ENCODE measurements at places on chromosomes 3 and 15.
A peak's percentile ranks its signal among the peaks of the same experiment; 100 is the strongest.

DNA sequence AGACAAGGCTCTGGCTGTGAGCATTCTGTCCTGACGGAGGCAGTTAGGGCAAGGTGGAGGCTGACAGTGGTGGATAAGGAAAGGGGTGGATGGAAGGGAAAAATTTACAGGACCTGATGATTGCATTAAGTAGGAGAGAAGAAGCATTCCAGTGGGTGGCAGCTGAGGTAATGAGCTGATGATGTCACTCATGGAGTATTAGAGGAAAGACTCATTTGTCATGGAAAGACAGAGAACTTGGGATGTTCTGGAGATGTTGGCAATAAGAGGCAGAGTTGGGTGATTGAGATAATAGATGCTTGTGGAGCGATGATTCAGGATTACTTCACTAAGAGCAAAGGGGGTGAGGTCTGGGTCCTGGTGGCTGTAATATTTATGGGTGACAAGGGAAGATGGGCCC is 63.6 kb upstream of the SCN5A start:
- peak; percentile 12 for DNase-seq

DNA sequence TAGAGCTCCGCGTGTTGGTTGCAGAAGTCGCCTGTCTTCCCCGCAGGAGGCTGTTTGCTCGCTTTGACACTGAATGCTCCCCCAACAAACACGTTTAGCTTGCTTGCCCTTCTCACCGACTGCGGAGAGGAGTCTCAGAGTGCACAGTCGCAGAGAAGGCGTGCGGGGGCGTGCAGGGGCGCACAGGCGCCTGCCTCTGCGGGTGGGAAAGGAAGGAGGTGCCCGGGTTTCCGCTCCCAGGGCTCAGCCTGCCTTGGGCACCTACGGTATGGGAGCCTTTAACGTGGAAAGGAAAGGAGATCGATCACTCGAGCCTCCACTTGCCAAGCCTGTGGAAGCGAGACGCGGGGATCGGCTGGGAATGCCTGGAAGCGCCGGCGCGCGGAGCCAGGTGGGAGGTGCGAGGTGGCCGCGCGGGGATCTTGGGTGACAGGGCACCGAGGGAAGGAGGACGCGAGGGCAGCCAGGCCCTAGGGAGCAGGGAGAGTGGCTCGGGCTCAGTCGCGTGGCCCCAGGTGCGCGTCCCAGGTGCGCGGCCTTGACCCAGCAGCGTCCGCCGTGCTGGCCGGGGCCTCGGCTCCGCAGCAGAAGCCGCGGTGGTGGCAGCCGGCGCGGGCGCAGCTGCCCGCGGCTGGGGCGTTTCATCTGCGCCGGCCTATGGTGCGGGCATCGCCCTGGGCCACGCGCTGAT is at the start of gene FAN1:
FAN1 (plus strand) TSS at position 419 of the 691 bp plus-strand sequence. CDS start 749 bp downstream, outside the sequence.
- peak; percentile 86 for DNase-seq

DNA sequence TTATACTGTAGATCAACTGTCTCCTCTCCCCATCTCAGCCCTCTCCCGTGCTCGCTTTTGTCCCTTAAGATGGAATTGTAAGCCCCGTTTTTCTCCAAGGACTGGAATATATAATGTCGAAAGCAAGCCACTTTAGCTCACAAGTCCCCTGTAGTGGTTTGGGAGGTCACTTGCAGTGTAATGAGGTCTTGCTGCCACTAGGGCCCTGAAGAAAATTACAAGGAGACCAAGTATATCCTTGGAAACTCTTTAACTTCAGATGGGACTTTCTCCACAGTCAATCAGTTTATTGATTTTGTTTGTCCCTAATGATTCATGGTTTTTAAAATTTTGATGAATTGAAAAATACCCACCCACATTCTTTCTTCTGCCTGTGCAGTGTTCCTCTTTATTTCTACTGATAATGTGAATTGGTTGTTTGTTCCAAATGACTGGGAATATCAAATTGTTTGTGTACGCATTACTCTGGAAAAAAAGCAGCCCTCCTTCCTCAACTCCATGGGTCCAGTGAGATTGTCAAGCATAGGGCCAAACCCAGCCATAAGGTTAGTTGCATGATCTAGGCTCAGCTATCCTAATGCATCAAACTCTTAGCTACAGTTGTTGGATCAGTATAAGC is 294.8 kb downstream of the MCTP2 start:
- peak; percentile 3 for DNase-seq

- peak; percentile 65 for DNase-seq
Observed at GRCh38 chr15:38868326-38869114, 303.9 kb upstream of the RASGRP1 start.

DNA sequence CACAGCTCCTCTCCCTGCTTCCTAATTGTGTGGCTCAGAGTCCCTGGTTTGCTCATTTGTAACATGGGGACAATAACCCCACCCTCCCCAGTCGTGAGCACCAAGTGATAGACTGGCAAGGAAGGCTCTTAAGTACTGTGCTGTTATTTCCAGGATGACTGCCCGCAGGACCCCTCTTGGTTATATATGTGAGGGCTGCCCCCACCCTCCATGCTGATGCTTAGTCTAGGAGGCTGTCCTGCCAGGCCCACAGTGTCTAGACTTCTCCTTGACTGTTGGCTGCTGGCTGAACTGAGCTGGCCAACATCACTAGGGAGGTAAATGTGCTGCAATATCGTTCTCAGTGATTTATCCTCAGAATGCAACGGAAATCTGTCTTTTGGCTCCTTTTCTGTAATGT is 45.1 kb downstream of the RAB11A start:
- no peak for DNase-seq

DNA sequence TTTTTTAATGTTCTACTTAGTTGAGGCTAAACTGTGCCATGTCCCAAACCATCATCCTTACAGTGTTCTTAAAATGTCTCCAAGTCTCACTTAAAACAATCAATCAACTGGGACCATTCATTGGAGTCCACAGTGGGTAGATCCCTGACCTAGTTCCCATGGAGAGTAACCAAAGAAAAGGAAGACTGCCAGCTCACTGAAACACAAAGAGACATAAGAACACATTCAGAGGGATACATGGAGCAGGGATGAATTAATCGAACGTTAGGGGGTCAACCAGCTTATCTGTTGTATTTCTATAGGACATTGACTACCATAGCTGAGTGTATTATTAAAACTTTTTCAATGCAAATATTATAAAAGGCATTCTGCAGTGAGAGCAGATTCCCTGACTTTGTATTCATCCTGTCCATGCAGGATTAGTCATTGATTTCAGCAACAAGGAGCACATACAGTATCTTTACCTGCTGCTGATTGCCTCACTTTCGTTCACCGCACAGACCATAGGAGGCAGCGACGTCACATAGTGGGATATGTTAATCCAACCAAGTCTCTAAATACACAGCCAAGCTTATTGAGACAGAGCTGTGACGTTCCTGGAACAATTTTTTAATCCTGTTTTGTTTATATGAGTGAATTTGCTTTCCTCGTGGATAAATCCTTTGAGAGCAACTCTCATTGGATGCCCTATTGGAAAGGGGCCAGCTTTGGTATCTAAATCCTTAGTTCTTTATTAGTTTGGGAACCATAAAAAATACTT is 364.9 kb upstream of the RBMS3 start:
- no peak for DNase-seq

DNA sequence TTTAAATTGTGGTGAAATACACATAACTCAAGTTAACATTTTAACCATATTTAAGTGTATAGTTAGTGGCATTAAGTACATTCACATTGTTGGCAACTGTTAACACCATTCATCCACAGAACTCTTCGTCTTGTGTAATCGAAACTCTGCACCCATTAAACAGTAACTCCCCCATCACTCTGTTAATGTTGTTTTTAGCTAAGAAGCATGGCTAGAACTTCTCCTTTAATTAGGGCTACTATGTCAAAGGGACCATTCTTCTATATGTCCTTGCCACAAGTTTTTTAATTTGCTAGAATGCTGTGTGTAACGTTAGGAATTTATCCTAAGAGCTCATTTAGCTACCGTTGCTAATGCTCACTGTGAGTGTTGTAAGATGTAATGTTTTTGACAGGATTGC is 60.6 kb downstream of the MAP2K5 start:
- DNase-seq = no peak

- DNase-seq = peak; percentile 60
Observed at GRCh38 chr15:101213147-101213546, 38.7 kb downstream of the CHSY1 start.

DNA sequence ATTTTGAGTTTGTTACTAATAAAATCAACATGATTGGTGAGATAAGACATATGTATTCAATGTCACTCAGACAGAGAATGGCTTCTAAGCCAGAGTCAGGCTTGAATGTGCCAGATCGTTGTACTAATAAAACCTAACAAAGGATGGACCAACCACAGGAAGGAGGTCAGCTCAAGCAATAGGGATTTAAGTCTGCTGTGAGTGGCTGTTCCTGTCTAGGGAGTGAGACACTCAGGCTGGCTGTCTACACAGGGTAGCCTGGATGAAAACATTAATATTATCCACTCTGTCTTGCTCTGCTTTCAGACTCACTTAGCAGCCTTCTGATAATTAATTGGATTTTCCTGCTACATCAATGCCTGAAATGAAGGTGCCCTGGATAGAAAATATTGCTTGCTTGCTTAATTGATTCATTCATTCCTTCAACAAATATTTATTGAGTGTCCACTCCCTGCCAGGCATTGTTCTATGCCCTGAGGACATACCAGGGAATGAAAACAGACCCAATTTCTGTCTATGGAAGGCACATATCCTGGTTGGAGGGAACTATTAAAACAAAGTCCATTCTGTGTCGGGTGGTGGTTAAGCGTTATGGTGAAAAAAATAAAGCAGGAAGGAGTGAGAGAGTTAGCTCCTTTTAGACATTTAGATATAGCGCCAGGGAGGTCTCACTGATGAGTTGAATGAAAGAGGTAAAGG is 239.4 kb downstream of the CHST2 start:
- no peak for DNase-seq

- no peak for DNase-seq
Observed at GRCh38 chr15:98801234-98801561, 152.9 kb downstream of the IGF1R start.

DNA sequence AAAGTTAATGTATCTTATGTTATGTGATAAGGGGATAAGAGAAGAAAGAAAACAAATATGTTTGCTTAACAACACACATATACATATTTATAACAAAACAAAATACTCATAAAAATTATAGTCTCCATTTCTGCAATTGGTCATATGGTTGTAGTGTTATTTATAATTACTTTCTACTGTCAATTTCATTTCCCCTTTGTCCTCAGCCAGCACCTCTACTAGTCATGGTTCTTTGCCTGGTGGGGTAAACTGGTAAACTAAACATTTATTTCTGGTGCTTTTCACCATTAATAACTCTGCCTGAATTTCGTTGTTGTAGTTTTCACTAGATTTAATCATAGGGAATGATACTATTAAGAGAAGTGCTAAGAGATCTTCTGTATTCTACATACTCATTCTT is 88.0 kb upstream of the ALCAM start:
- DNase-seq = no peak

- DNase-seq = peak; percentile 39
Observed at GRCh38 chr3:136862617-136863322, 762 bp downstream of the NCK1 start.

- no peak for DNase-seq
Observed at GRCh38 chr3:13158871-13159270, 85.6 kb upstream of the IQSEC1 start.

DNA sequence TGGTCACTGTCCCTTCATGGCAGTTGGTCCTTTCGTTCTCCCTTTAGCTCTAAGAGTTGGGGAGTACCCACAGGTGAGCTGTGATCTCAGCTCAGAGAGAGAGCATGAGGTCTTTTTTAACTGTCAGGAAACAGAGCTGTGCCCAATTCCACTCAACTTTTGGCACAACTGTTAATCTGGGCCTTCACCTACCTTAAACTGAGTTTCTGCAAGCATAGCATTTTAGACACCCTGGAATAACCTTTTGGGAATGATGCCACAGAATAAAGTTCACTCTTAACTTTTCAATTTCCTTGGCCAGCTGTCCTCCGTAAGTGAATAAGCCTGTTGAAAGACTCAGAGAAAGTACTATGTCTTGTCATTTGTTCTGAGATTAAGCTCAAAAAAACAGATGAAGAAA is 35.9 kb downstream of the TUBGCP4 start:
- DNase-seq = no peak

GRCh38 chr3:158560979-158561378 is 10.0 kb upstream of the MLF1 start:
- DNase-seq = no peak

DNA sequence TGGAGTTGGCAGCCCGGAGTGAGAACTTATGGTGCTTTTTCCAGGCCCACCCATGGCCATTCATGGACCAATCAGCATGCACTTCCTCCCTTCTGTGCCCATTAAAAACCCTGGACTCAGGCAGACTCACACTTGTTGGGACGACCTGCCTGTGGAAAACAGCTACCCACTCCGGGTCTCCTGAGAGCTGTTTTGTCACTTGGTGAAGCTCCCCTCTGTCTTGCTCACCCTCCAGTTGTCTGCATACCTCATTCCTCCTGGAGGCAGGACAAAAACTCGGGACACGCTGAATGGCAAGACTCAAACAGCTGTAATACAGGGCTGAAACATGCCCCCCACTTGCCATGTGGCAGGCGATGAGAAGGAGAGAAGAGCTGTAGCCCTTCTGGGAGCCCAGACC is 35.2 kb downstream of the ROPN1B start:
- DNase-seq = no peak

DNA sequence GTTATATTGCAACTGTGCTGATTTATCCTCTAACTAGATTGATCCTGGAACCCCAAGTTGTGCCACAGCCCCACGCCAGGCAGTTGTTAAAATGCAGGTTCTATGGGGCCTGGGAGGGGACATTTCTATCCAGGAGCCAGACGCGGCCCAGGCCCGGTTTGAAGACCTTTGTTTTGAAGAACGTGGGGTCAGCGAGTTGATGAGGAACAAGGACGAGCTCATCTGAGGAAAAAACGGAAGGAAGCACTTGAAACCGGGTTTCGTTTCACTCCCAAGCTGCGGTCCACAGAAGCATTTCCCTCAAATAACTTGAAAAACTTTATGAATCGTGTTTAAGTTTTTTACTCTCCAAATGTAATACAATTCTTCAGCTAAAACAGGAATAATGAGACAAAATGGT is 76.4 kb downstream of the CHSY1 start:
- DNase-seq = peak; percentile 81

DNA sequence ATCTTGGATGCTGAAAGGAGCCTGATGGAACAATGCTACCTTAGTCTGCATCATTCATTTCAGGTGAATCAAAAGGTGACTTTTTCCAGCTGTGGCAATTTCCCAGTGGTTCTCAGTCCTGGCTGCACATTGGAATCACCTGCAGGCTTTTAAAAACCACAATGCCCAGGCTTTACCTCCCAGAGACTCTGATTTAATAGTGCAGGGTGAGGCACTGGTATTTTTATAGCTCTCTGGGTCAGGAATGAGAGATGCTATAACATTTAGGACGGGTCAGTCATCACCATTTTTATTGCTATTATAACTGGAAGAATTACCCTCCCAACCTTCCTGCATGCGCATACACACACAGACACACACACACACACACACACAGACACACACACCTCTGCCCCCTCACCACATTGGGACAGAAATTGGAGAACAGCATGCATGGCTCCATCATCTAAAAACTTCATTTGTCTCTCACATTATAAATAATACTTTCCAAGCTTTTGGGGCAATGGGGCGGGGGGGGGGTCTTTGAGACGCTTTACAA is 41.1 kb downstream of the LARP6 start:
- no peak for DNase-seq

GRCh38 chr3:24506966-24507775 is 12.5 kb upstream of the THRB start:
- peak; percentile 43 for DNase-seq
